ENCODE measurements at places on chromosomes 13 and 19.

GRCh38 chr13:87198371-87198770 is 472.8 kb upstream of the SLITRK5 start:
- H3K4me3 ChIP-seq, result no peak overlapping the region
- H3K27me3 ChIP-seq, result no peaks in the 10 kb centered on the region
- H3K27ac ChIP-seq, result no peak overlapping the region

DNA sequence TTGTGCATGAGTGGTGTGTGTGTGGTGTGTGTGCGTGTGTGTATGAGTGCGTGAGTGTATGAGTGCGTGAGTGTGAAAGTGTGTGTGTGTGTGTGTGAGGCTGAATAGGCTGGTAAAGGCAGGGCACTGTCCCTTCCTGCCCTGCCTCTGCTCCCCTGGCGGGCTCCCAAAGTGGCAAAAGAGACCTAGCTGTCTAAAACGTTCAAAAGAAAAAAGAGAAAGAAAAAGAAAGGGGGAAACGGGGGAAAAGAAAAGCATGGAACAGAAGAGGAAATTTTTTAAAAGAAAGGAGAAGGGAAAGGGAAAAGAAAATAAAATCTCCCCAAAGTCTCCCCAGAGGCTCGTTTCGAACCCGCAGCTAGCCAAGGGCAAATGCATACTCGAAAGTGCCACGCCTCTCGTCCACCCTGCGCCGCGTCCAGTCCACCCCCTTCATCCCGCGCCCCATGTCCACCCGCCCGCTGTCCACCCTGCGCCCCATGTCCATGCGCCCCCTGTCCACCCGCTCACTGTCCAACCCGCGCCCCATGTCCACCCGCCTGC is 37.0 kb upstream of the FLT1 start:
- no peaks in the 10 kb centered on the region for H3K36me3 ChIP-seq
- H3K27ac ChIP-seq, result no peak overlapping the region
- no peak overlapping the region for H3K4me3 ChIP-seq
- no peak for DNase-seq

DNA sequence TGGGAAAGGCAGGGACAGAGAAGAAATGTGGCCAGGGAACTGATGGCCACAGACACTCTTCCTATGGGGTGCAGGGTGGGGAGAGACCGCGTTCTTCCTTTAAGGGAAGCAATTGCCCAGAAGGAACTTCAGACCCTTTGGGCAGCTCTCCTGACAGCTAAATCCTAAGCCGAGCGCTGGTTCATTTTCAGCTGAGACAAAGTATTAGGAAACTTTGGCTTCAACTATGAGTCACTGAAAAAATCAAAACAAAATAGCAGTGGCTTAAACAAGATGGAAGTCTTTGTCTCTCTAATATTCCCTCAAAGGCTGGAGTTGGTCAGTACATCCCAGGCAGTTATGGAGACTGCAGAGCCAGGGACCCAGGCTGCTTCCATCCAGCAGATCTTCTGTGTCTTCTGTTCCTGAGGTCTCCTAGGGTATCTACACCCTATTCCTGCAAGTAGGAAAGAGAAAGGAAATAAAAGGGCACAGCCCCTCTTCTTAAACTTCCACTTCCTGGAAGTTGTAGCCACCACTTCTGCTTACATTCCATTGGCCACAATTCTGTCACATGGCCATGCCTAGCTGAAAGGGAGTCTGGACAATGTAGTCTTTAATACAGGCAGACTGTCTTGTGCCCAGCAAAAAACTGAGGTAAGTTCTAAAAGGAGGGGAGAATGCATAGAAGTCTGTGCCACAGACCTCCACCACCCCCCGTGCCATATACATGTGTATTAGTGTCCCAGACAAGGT is 163.5 kb downstream of the KATNAL1 start:
- H3K4me1 ChIP-seq, result peaks cover 63% of the 10 kb centered on the region
- H3K36me3 ChIP-seq, result peaks cover 4% of the 10 kb centered on the region
- DNase-seq, result no peak
- no peaks in the 10 kb centered on the region for H3K27me3 ChIP-seq
- peak overlapping the region; percentile 72 for H3K27ac ChIP-seq

GRCh38 chr19:10230173-10230860 is 814 bp downstream of the S1PR2 start:
- peaks cover 22% of the 10 kb centered on the region for H3K4me1 ChIP-seq
- DNase-seq, result peak; percentile 64
- no peaks in the 10 kb centered on the region for H3K36me3 ChIP-seq
- peak overlapping the region; percentile 81 for H3K27ac ChIP-seq
- no peaks in the 10 kb centered on the region for H3K27me3 ChIP-seq
- peak overlapping the region; percentile 79 for H3K4me3 ChIP-seq

DNA sequence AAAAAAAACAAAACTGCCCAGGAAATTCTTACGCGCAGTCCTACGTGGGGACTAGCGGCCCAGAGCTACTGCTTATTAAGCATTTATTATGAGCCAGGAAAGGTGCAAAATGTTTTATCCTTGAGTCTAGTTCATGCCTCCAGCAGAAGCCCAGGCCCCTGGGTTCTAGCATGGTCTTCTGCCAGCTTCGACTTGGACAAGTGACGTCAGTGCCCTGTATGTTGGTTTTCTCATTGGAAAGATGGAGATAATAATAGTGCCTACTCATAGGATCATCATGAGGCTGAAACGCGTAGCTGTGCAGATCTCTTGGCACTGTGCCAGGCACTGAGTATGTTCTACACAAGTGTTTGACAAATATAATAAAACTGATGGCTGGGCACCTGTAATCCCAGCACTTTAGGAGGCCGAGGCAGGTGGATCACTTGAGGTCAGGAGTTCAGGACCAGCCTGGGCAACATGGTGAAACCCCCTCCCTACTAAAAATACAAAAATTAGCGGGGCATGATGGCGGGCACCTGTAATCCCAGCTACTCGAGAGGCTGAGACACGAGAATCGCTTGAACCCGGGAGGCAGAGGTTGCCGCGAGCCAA is 12.4 kb upstream of the SULT2B1 start:
- no peaks in the 10 kb centered on the region for H3K36me3 ChIP-seq
- no peaks in the 10 kb centered on the region for H3K27me3 ChIP-seq
- H3K27ac ChIP-seq, result no peak overlapping the region
- H3K4me3 ChIP-seq, result no peak overlapping the region
- no peak for DNase-seq

- H3K27me3 ChIP-seq, result no peaks in the 10 kb centered on the region
- no peak overlapping the region for H3K27ac ChIP-seq
- H3K4me1 ChIP-seq, result peaks cover 12% of the 10 kb centered on the region
- no peak overlapping the region for H3K4me3 ChIP-seq
- DNase-seq, result no peak
Observed at GRCh38 chr19:56667311-56667870, 4.2 kb downstream of the ZNF835 start.

DNA sequence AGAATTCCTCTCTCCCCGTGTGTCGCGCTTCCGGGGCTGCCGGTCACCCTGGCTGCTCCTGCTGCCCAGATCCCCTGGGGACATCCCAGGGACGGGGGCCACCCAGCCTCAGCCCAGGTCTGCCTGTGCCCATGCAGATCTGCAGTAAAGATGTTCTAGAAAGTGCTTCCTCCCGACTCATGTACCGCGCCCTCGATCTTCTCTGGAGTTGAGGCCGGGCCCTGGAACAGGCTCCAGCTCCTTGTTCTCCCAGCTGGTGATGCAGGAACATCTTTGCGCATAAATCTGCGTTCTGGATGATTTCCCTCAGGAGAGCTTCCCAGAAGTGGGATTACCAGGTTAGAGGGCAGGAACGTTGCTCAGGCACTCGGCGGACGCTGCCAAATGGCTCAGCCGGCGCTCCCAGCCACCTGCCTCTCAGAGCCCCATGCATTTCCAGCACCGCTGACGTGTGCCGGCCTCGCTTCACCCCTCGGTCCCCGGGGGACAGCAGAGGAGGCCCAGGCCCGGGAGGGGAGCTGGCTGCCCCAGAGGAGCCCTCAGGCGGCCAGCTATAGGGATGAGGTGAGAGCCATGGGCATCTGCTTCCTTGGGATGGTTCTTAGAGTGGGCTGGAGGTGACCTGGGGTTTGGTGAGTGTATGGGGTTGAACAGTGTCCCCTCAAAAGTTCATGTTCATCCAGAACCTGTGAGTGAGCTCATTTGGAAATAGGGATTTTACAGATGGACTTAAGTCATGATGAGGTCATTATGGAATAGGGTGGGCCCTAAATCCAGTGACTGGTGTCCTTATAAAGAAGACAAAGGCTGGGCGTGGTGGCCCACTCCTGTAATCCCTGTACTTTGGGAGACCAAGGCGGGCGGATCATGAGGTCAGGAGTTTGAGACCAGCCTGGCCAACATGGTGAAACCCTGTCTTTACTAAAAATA is 42.6 kb downstream of the CRTC1 start:
- no peaks in the 10 kb centered on the region for H3K36me3 ChIP-seq
- no peaks in the 10 kb centered on the region for H3K27me3 ChIP-seq
- peaks cover 10% of the 10 kb centered on the region for H3K4me1 ChIP-seq
- no peak overlapping the region for H3K27ac ChIP-seq
- H3K4me3 ChIP-seq, result no peak overlapping the region
- no peak for DNase-seq

GRCh38 chr19:22427547-22427946 is 5.4 kb upstream of the ZNF98 start:
- H3K4me1 ChIP-seq, result no peaks in the 10 kb centered on the region
- no peak overlapping the region for H3K27ac ChIP-seq
- H3K27me3 ChIP-seq, result peaks cover 6% of the 10 kb centered on the region
- no peak for DNase-seq
- H3K4me3 ChIP-seq, result no peak overlapping the region

GRCh38 chr19:41746593-41747227 is 8.6 kb upstream of the CEACAM6 start:
- H3K27me3 ChIP-seq, result peaks cover 73% of the 10 kb centered on the region
- no peak overlapping the region for H3K27ac ChIP-seq
- peaks cover 20% of the 10 kb centered on the region for H3K4me1 ChIP-seq
- DNase-seq, result peak; percentile 61

- no peak overlapping the region for H3K27ac ChIP-seq
- no peak overlapping the region for H3K4me3 ChIP-seq
- no peaks in the 10 kb centered on the region for H3K27me3 ChIP-seq
- no peaks in the 10 kb centered on the region for H3K4me1 ChIP-seq
Observed at GRCh38 chr13:37068962-37069361, 9.5 kb upstream of the SUPT20H start.

DNA sequence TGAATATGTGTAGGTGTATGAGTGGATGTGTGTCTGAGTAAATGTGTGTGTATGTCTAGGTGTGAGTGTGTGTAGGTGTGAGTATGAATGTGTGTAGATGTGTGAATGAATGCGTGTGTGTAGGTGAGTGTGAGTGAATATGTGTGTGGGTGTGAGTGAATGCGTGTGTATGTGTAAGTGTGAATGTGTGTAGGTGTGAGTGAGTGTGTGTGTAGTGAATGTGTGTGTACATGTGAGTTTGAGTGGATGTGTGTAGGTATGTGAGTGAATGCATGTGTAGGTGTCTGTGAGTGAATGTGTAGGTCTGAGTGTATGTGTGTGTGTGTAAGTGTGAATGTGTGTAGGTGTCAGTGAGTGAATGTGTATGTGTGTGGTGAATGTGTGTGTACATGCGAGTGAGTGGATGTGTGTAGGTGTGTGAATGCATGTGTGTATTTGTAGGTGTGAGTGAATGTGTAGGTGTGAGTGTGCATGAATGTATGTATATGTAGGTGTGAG is 201.0 kb upstream of the ZNF536 start:
- H3K4me3 ChIP-seq, result no peak overlapping the region
- no peak for DNase-seq
- H3K4me1 ChIP-seq, result no peaks in the 10 kb centered on the region

- H3K36me3 ChIP-seq, result no peaks in the 10 kb centered on the region
- H3K4me3 ChIP-seq, result no peak overlapping the region
- peaks cover 35% of the 10 kb centered on the region for H3K4me1 ChIP-seq
- peak overlapping the region; percentile 49 for H3K27ac ChIP-seq
- DNase-seq, result peak; percentile 80
Observed at GRCh38 chr13:40069173-40070044, 413.9 kb downstream of the COG6 start.

DNA sequence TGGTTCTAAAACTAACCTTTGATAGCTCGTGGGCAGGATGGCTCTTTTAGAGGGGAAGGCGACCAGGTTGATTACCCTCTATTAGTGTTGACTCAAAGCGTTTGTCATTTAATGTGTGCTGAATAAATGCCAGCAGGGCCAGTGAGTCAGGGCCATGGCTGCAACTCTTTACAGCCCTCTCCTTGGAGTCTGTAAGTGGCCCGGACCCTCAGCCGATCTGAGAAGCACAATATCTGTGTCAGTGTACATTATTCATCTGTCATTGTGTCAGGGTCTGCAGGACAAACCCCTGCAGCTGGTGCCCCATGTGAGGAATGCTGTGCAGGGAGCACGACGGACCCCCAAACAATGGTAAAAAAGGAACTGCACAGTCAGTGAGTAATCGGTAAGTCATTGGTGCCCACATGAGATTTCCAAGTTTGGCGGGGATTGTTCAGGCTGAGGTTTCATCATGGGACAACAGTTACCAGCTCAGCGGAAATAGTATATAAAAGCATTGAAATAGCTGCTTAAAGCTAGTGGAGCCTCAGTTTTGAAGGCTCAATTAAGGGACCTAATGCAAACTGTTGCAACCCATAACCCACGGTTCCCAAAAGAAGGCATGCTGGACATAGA is 139.1 kb downstream of the ZNF675 start:
- H3K4me1 ChIP-seq, result no peaks in the 10 kb centered on the region
- no peak overlapping the region for H3K27ac ChIP-seq
- no peaks in the 10 kb centered on the region for H3K36me3 ChIP-seq
- no peaks in the 10 kb centered on the region for H3K27me3 ChIP-seq
- no peak overlapping the region for H3K4me3 ChIP-seq
- no peak for DNase-seq
